AML-193 (cell line): ENCODE measurements at places on chromosomes 6 and 20.

DNA sequence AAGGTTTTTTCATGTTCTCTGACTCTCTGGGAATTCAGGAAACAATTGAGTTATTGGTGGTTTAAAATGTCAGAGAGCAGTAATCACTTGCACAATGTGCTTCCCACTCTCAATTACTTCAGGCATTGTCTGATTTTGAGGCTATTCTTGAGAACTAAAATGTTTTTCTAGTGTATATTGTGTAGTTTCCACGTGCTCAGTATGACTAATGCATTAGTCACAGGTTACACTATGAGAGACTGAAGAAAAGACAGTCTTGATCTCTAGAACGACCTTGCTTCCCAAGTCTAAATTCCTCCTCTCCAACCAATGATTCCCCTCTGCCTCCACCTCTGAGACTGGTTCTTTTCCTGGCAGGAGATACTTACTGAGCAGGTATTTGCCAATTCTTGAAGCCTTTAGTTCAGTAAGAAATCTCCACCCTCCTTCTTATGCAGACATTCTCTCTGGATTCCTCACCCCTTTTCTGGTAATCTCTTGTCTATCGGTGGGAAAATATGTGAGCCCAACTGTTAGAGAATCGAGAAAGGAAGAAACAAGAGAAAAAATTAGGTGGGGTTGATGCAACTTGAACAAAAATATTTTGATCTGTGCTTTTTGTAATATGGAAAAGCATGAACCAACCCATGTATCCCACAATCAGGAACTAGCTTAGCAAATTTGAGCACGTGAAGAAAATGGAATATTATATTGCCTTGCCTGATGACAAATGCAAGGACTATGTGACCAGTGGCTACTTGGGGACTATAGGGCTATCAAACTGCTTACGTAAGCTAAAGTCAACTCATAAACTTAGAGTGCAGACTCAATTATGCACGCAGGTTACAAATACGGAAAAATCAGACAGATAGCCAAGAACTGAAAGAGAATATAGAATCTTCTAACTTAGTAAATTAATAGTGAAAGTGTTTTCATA is 61.1 kb upstream of the SLC22A16 start:
- peak; percentile 61 for DNase-seq

DNA sequence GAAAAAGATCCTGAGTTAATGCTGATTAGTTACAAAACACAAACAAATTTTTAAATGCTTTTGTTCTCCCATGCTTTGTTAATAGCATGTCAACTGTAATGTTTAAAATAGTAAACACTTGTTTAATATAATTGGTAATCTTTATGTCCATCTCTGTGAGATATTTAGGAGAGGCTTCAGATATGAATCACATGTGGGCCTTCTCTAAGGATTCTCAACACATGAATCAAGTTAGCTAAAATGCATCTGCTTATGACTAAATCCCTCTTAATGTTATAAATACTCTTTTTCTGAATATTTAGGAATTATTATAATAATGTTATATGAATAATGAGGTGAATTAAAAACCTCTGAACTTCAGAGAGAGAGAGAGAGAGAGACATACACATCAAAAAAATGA is 345.9 kb upstream of the MANEA start:
- DNase-seq = no peak

DNA sequence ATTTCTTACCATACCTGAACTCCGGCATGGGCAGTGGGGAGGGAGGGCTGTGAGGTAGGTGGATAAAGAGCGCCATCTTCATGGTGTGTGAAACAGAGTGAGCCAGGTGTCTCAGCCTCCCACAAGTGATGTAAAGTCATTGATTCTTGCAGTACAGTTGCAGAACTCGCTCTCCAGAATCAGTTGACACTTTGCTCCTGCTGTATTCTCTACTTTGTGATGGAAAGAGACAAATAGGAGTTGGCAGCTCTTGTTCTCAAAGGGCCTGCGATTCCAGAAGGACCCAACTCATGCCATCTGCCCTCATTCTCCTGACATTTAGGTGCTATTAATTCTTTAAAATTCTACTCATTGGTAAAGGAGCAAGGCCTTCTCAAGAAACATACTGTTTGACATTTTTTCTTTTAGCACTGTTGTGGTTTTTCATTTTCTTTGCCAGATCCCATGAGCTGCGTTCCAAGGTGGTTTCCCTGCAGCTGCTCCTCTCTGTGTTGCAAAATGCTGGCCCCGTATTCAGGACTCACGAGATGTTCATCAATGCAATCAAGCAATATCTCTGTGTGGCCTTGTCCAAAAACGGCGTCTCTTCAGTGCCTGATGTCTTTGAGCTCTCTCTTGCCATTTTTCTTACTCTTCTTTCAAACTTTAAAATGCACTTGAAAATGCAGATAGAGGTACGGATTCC is 49.3 kb downstream of the ARFGEF2 start:
- DNase-seq = no peak

- DNase-seq = no peak
Measured at GRCh38 chr6:125994670-125995488, 8.5 kb downstream of the TRMT11 start.

GRCh38 chr6:16196260-16196983 is 42.0 kb upstream of the GMPR start:
- DNase-seq = no peak

GRCh38 chr6:80173411-80173810 is 66.9 kb downstream of the BCKDHB start:
- no peak for DNase-seq

- no peak for DNase-seq
Measured at GRCh38 chr6:110548110-110548847, 71.9 kb upstream of the SLC22A16 start.

DNA sequence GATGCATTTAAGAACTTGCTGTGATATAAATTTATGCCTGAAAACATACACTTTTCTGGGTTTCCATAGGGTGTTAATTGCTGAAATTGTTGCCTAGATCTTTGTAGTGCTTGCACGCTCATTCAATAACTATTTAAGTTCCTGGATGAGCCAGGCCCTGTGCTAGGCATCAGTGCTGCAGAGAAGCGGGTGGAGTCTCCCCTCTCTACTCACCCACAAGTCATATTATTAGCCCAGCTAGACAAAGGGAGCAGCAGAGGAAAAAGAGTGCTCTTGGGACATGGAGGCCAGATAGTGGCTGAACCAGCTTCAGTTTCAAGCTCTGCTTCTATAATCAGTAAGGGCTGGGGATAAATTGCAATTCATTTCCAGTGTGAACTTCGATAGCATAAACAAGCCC is 329.1 kb downstream of the TFAP2B start:
- DNase-seq = no peak

GRCh38 chr6:158649289-158650143 is at the start of gene SYTL3:
TSS of gene SYTL3 (plus strand) at chr6:158650054. CDS start at chr6:158663269, 13,215 bp downstream.
- DNase-seq = peak; percentile 91

- DNase-seq = no peak
Measured at GRCh38 chr20:25336561-25337422, 53.8 kb downstream of the ABHD12 start.

DNA sequence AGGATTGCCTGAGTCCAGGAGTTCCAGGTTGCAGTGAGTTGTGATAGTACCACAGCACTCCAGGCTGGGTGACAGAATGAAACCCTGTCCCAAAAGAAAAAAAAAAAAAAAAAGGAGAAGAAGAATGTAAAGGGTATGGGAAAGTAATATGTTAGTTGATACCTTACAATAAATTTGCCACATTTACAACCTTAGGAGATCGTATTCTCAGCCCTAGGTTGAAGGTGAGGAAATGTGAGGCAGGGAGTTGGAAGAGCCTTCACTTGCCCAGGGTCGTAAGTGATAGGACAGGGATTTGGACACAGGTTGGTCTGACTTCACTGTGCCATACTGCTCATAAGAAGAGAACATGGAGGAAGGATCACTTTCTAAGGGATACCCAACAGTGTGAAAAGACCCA is 68.6 kb downstream of the BMP6 start:
- DNase-seq = no peak

DNA sequence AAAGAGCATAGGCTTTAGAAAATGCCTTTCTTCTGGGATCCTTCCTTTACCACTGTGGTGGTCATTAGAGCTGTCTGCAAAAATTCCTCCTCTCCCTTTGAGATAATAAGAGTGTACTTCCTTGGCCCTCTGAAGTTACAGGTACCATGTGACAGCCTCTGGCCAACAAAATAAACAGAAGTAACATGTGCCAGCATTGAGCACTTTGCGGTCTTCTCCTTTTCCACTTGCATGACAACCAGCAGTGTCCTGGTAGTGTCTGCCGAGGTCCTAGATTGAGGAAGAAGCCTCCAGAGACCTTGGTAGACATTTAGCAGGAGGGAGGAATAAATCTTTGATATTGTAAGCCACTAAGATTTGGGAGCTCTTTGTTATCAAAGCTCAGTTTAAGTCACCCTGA is 87.5 kb upstream of the ARID1B start:
- DNase-seq = peak; percentile 55

GRCh38 chr20:14979453-14979986 is 642.1 kb upstream of the FLRT3 start:
- DNase-seq = no peak

GRCh38 chr6:154187203-154187602 is 148.2 kb downstream of the OPRM1 start:
- no peak for DNase-seq

- DNase-seq = no peak
Measured at GRCh38 chr20:43821795-43822194, 92.9 kb upstream of the TOX2 start.

- no peak for DNase-seq
Measured at GRCh38 chr6:33987531-33988021, 158.3 kb downstream of the GRM4 start.

DNA sequence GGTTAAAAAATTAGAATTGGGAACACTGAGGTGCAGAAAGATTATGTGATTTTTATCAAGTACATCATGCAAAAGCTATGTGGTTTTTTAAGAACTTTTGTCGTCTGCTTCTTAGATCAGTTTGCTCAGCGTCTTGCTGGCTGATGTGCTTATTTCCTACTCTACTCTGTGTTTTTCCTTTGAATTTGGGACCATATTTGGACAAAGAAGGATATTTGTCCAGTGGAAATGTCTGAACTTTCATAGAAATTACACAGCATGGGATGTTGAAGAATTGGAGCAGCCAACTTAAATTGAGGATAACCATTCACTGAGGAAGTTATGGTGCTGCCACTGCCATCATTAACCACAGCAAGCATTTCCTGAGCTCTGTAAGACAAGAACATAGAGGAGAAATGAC is 252.8 kb upstream of the HS3ST5 start:
- no peak for DNase-seq

- DNase-seq = peak; percentile 87
Measured at GRCh38 chr6:37256692-37257319, 766 bp upstream of the TBC1D22B start.

- no peak for DNase-seq
Measured at GRCh38 chr20:37228082-37228481, 33.5 kb downstream of the GHRH start.

DNA sequence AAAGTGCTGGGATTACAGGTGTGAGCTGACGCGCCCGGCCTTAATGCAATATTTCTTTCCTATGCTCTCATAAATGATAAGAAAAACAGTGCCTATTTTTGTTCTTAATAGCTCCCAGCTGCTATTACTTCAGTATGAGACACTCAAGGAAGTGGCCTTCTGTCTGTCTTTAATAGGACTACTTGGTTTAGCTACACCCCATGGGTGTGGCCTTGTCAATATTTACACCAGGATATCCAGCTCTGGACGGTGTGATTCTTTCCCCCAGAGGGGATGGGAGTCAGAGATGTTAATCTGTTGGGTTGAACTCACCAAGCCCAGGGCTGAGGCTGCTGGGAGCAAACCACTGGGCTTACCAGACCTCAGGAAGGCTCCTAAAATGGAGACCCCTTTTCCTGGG is 134.2 kb downstream of the CEP57L1 start:
- DNase-seq = no peak

DNA sequence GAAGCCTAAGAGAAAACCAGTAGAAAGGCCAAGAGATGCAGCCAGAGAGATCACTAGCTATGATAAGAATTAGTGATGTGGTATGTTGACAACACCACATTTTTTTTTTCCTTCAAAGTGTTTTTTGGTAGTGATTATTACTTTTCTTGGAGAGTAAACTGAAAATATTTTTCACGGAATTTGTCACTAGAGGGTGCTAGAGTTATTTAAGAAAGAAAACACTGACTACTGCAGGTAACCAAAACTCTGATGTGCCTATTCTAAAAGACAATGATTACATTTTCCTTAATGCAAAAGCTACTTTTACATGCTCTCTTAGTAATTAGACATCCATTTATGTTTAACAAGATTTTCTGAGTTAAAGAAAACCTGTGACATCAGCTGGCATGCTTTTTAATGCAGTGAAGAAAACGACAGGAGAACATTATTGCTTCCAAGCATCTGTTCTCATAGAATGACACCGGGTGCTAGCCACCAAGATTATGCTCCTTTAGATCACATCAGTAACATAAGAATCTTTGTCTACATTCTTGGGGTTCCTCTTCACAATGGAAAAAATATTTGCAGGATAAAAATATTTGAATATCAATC is 28.8 kb downstream of the RWDD2A start:
- DNase-seq = peak; percentile 75

DNA sequence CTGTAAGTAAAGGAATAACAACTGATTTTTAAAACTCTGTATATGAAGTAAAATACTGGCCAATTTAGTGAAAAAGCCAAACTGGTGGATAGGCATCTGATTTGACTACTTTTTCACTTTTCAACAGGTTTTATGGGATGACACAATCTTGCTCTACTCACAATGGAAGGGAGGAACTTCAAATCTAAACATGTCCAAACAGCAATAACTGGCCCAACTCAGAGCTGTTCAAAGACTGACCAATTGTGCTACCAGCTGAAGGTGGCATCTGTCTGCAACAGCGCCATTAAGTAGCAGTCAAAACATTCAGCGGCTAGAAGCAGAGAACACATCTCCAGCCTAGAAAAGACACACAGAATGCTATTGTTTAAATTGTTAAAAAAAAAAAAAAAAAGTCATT is 44.6 kb downstream of the SESN1 start:
- no peak for DNase-seq

DNA sequence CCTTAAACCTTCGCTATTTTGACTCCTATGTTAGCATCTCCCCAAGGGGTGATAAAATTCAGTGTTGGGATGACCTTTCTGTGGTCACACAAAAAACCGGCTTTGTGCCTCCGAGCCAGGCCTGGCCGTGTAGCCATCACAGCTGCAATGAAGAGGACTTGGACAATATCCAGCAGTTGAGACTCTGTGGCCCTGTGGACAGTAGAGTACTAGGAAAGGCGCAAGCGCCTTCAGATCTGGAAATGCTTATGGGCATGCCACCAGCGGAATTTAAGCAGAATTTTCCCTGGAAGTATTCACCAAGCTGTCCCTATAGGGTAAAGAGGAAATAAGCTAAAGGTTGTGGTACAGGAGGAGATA is 63.3 kb upstream of the SLC2A12 start:
- no peak for DNase-seq

GRCh38 chr20:53639128-53639527 is 45.5 kb upstream of the ZNF217 start:
- DNase-seq = no peak

DNA sequence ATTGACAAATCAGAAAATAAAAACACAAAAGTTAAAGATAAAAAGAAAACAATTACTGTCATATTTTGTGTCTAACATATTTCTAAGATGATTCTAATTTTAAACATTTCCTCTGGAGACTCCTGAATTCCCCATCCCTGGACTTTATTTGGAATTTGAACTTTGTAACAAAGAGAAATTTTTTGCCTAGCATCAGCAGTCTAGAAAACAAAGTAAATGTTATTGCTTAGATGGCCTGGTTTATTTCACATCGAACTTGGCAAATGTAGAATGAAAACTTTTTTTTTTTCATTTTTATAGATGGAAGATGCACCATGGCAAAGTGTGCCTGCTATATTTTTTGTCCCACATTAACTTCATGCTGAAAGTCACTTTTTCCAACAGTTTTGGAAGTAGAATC is 159.1 kb downstream of the TBX18 start:
- no peak for DNase-seq
